ENCODE measurements at places on chromosomes 1 and 21. TPM values are rescaled to one million over a fixed set of nuclear protein-coding genes. Genes with fewer than 3 reads are reported as not detected.
A peak's percentile ranks its signal among the peaks of the same experiment; 100 is the strongest.

- H3K36me3 ChIP-seq: no peaks in the 10 kb centered on the region
- no peak for DNase-seq
- H3K4me1 ChIP-seq: peaks cover 18% of the 10 kb centered on the region
- peak overlapping the region; percentile 51 for H3K4me3 ChIP-seq
- H3K27ac ChIP-seq: peak overlapping the region; percentile 13
These were observed 719 bp downstream of the MFAP2 start for GRCh38 chr1:16979475-16980327.

DNA sequence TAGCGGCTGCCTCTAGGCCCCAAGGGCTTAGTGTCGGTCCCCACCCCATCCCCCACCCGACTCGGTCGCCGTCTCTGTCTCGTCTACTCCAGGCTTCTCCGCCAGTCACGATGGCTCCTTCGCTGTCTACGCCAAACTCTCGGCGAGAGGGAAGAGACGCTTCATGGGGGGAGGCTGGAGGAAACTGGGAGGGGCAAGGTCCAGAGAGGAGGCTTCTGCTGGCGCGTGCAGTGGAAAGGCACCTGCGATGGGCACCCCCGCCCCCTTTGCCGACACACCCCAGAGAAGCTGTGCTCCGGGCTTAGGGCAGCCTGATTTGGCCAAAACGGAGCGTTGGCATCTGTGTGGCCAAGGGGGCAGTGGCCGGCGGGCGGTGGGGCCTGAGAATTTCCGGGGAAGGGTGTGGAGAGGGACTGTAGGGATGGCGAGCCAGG is 1.2 kb upstream of the CSMD2 start:
- peaks cover 60% of the 10 kb centered on the region for H3K27me3 ChIP-seq
- no peak overlapping the region for H3K27ac ChIP-seq
- H3K36me3 ChIP-seq: no peaks in the 10 kb centered on the region
- H3K4me1 ChIP-seq: peaks cover 4% of the 10 kb centered on the region

LAMB3 gene
- 3.6 TPM for total RNA-seq

KLHL20 gene
- 19.0 TPM for total RNA-seq

GRCh38 chr21:24829397-24829796 is 777.9 kb downstream of the MRPL39 start:
- no peak overlapping the region for H3K27ac ChIP-seq
- H3K36me3 ChIP-seq: no peaks in the 10 kb centered on the region
- no peak overlapping the region for H3K4me3 ChIP-seq
- DNase-seq: no peak
- no peaks in the 10 kb centered on the region for H3K4me1 ChIP-seq

DNA sequence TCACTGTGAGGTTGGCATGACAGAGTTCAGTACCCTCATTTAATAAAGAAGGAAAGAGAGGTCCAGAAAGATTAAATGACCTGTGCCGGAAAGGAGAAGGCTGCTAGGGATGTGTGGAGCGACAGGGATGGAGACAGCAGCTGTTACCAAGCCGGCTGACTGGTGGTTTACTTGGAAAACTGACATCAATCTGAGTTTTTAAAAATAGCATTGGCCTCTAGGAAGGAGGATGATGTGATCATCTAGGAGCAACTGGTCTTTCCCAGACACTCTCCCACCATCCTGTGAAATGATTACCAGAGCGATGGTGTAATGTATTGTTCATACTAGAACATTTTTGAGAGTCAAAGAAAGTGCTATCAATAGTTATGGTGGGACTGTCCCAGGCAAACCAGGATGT is 154.4 kb downstream of the ZSCAN20 start:
- no peak for DNase-seq
- H3K4me1 ChIP-seq: no peaks in the 10 kb centered on the region
- H3K27ac ChIP-seq: no peak overlapping the region
- H3K27me3 ChIP-seq: no peaks in the 10 kb centered on the region
- H3K4me3 ChIP-seq: no peak overlapping the region

KCNAB2 gene
- total RNA-seq: 37.9 TPM
